ENCODE measurements at places on chromosomes 5 and 9.
A peak's percentile ranks its signal among the peaks of the same experiment; 100 is the strongest.

DNA sequence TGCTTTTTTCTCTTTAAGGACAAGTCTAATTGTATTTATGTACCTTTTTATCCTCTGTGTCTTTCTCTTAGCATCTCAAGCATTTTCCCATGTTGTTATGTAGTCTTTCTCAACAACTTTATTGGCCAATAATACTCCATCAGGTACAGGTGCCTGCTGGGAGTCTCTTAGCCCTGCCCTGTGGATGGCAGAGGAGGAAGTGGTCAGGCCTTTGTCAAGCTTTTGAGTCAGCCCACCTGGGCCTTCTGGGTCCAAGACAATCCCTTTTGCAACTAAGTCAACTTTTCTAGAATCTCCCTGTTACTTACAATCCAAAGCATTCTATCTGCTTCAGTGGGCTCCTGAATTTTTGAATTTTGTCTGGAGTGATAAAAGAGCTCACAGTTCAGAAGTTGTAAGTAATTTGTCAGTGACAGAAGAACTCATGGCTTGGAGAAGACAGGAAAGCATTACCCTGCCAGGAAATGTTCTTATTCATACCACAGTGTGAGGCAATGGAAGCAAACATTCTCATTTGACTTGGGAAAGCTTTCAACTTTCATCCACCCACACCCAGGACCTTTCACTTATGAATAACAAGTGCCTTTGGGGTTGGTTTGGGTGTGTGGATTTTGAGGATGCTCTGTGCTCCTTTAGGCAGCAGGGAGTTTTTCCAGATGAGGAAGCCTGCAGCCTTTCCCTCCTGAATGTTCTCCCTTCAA lies 200.0 kb upstream of the S1PR3 start:
- peak; percentile 66 for DNase-seq

- no peak for DNase-seq
Observed at GRCh38 chr5:41465493-41466171, 44.8 kb downstream of the PLCXD3 start.

DNA sequence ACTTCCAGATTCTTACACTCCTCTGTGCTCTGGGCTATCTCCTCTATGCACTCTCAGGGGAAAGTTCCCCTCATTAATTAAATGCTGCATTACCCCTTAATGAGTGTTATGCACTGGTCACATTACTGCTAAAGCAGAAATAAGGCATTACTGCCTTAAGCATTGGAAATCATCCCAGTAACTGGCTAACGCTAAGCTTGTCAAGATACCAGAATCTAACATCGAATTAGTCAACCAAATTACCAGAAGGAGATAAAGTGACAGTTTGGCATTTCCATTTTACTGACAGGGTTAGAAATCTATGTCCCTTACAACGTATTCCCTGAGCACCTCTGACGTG lies 69.5 kb upstream of the FAM169A start:
- DNase-seq = no peak

- no peak for DNase-seq
Observed at GRCh38 chr5:78791501-78792100, 143.0 kb upstream of the LHFPL2 start.

DNA sequence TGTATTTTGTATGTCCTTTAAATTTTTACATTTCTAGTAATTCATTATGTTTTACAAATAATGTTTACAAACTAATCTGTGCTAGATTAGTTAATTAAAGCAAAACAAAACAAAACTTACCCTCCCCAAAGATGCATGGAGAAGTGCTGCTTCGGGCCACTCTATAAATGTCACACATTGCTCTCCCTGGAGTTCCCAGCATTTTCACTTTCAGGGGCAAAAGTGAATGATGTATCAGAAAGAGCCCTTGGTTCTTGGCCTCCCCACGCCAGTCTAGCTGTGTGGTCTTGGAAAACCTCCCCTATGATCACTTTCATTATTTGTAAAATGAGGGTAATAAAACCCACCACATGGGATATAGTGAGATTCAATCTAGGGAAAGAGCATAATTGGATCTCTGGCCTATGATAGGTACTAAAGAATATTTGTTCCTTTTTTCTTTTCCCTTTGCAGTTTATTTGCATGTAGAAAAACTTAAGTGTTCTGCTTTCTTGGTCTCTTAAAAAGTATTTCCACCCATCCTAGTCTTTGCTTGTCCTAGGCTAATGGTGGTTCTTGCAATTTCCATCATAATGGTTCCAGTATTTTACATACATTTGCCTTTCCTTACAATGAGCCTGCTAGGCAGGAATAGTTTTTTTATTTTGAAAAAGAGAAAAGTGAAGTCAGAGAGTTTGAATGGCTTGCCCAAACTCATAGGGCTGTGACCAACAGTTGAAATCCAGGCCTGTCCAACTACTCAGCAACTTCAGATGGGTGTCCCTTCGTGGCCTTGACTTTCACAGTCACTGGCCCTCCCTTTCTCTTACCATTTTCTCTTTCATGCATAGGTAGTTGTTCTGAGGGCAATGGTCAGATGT lies 184.5 kb upstream of the KLF4 start:
- no peak for DNase-seq

DNA sequence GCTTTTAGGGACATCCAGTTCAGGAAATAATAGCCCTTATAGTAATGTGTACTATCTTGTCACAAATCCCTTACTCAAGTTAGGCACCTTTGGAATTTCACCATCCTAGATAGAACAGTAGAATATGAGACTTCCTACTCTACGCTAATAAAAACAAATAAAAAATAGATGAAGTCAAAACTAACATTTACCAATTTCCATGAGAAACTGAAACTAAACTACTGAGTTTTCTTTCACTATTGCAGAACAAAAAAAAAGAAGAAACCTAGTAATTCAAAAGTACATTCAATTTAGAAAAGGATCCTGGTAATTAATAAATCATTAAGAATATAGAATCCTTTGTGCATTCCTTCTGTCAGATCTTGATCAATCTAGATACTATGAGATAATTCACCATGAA lies 14.0 kb downstream of the STARD4 start:
- no peak for DNase-seq

GRCh38 chr5:147400126-147400809 lies 109.6 kb downstream of the DPYSL3 start:
- no peak for DNase-seq

DNA sequence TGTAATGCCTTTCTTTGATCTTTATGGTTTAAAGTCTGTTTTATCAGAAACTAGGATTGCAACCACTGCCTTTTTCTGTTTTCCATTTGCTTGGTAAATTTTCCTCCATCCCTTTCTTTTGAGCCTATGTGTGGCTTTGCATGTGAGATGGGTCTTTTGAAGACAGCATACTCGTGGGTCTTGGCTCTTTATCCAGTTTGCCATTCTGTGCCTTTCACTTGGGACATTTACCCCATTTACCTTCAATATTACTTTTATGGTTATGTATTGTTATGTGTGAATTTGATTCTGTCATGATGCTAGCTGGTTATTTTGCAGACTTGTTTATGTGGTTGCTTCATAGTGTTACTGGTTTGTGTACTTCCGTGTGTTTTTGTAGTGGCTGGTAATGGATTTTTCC lies 59.2 kb downstream of the YTHDC2 start:
- DNase-seq = no peak

GRCh38 chr9:99265691-99266090 lies 43.6 kb downstream of the SEC61B start:
- DNase-seq = no peak

- no peak for DNase-seq
Observed at GRCh38 chr9:6109571-6109970, 94.1 kb upstream of the RANBP6 start.

GRCh38 chr9:125601961-125602360 lies 105.0 kb downstream of the MAPKAP1 start:
- DNase-seq = no peak

- no peak for DNase-seq
Observed at GRCh38 chr5:127665641-127666040, 16.8 kb downstream of the CTXN3 start.

DNA sequence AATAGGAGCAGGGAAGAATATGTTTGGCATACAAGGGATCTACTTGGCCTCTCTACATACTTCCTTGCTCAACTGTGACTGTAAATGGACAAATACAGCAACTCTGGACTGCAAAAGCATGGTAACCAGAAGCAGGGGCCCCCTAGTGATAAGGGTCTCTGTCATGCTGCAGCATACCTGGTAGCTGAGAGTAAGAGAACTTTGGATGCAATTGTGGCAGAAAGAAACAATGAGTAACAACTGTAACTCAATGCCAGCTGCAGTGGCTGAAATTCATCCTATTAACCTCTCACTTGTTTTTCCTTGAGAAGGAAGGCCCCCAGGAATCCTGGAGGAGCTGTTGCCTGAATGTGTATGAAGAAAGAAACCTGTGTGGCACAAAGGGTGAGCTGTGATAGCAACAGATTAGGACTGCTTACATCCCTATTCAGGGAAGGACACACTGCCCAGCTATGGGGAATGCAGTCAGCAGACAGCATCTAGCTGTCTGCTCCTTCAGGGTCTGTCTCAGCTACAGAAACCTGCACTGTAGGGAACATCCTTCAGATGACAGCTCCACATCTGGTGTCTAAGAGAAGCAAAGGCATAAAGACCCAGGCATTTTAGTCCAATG lies 468.1 kb upstream of the ACTBL2 start:
- DNase-seq = no peak

GRCh38 chr9:1535051-1535450 lies 480.1 kb upstream of the SMARCA2 start:
- no peak for DNase-seq

- no peak for DNase-seq
Observed at GRCh38 chr9:111828193-111828592, 33.5 kb upstream of the SHOC1 start.

DNA sequence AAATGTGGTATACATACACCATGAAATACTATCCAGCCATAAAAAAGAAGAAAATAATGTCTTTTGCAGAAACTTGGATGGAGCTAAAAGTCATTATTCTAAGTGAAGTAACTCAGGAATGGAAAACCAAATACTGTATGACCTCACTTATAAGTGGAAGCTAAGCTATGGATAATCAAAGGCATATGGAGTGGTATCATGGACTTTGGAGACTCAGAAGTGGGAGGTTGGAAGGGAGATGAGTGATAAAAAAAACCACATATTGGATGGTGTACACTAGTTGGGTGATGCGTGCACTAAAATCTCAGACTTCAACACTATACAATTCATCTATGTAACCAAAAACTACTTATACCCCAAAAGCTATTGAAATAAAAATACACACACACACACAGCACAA lies 24.5 kb downstream of the ADAMTS12 start:
- no peak for DNase-seq

DNA sequence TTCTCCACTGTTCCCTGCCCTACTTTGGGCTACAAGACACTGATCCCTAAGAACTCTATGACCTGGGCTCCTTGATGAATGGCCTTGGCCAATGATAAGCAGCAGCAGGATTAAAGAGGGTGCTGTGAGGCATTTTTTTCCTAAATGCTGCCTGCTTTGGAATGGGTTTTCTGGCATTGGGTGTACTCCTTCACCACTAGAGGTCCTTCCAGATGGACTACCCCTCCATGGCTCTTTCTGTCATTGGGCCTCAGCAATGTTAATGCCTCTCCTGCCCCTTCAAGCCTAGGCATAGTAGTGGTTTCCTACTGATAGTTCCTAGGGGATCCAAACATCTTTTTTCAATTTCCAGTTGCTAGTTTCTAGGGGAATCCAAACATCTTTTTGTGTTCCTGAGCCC lies 319.3 kb upstream of the RPS23 start:
- DNase-seq = no peak

GRCh38 chr9:89175828-89176261 lies 2.8 kb downstream of the SHC3 start:
- DNase-seq = no peak

DNA sequence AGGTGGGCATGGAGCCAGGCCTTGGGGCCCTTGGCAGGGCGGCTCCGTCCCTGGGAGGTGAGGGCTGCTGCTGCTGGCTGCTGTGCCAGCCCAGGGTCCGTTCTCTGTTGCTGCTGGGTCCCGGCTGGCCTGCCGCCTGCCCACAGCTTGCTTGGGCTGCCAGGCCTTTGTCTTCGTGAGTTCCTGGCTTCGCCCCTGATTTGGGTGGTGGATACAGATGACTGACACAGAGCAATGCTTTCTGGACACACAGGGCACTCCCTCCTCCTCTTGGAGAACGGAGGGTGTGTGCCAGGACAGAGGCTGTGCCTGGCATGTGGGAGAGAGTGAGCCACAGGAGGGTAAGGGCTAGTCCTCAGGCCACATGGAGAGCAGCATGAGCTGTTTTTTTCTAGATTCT lies 166.1 kb downstream of the MACROH2A1 start:
- DNase-seq = no peak

GRCh38 chr5:99926463-99926862 lies 608.7 kb upstream of the FAM174A start:
- no peak for DNase-seq

DNA sequence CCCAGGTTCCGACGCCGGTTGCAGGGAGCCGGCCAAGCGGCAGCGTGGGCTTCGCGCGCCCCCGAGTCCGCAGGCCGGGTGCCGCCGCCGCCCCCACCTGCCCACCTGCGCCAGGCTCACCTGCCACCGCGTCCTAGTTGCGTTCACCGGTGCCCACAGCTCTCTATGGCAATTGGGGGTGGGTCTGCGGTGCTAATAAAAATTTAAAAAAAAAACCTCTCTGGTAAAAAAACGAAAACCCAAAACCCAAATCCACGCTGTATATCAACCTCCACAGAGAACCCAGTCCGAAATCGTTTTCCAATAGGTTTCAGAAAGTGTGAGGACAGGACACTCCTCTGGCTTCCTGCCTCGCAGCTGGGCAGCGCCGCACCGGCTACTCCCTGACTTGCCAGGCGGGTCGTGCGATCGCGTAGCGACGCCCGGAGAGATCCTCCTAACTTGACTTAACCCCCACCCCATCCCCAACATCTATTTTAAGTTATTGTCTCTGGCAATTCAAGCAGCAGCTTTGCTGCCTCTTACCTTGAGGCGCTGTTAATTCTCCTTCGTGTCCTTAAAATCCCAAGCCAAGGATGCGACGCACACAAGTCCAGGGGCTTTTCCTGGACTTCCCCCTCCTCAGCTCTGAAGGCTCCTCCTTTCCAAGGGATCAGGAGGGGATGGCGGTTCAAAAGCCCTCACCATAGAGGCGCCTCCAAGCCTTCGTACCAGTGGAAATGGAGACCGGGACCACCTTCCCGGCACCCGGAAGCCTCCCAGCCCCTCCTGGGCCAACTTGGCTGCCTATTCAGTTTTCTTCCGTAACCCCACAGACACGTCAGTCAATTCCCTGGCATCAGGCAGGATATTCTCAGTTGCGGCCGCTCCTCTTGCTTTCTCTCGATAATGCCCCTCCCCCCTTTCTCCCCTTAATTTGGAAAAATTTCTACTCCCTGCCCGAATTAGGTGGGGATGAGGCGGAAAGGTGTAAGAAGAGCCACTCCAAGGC lies 1639.4 kb upstream of the C9orf72 start:
- DNase-seq = no peak
